ENCODE measurements at places on chromosomes 3 and 15. TPM values are rescaled to one million over a fixed set of nuclear protein-coding genes. Genes with fewer than 3 reads are reported as not detected.
A peak's percentile ranks its signal among the peaks of the same experiment; 100 is the strongest.

Gene PRRT3
- total RNA-seq: 11.6 TPM

Gene PPP4R2
- total RNA-seq: 143 TPM

Gene CAMP
- not detected for total RNA-seq

- H3K27ac ChIP-seq: no peak overlapping the region
- no peaks in the 10 kb centered on the region for H3K36me3 ChIP-seq
- H3K4me1 ChIP-seq: peaks cover 4% of the 10 kb centered on the region
- H3K4me3 ChIP-seq: no peak overlapping the region
Measured at GRCh38 chr3:60176614-60177013, 1074.6 kb downstream of the FHIT start.

GRCh38 chr3:10600296-10600714 is 94.9 kb upstream of the ATP2B2 start:
- H3K36me3 ChIP-seq: no peaks in the 10 kb centered on the region
- H3K4me3 ChIP-seq: no peak overlapping the region
- no peaks in the 10 kb centered on the region for H3K27me3 ChIP-seq
- no peak overlapping the region for H3K27ac ChIP-seq
- DNase-seq: peak; percentile 44

GRCh38 chr3:180548050-180548449 is 53.9 kb upstream of the TTC14 start:
- no peaks in the 10 kb centered on the region for H3K27me3 ChIP-seq
- H3K27ac ChIP-seq: no peak overlapping the region
- no peaks in the 10 kb centered on the region for H3K36me3 ChIP-seq

DNA sequence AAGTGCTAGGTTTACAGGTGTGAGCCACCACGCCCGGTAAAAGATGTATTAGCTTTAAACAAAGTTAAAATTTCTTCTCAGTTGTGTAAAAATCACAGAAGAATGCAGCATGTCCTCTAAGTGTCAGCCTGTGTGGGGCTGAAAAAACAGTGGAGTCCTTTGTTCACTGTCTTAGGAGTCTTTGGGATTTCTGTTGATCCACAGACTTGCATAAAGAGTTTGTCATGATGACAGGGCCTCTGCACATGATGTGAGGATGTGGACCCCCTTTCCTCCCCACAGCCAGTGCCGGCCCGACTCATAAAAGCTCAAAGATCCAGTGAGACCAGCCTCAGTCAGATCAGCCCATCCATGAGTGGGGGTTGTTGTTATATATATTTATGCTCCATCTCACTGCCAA is 49.0 kb upstream of the GOLGA8J start:
- no peaks in the 10 kb centered on the region for H3K4me1 ChIP-seq
- H3K36me3 ChIP-seq: peaks cover 8% of the 10 kb centered on the region
- H3K27me3 ChIP-seq: no peaks in the 10 kb centered on the region
- no peak overlapping the region for H3K27ac ChIP-seq
- DNase-seq: no peak

DNA sequence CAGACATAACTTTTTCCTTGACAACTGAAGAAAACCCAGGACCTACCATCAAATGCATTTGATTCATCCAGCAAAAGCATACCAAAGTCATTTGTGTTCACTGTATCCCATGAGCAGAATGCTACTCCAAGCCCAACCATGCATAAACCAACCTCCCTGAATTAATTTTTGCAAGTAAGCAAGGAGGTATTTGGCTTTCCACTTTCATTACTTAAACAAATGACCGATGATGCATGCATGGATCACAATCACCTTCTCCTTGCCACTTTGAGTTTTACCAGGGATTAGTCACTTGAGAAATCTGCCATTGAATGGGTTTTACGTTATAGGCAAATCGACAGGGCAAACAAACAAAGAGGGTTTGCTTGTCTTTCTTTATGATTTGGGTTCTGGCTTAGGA is 214.8 kb downstream of the FMN1 start:
- no peaks in the 10 kb centered on the region for H3K36me3 ChIP-seq
- peak; percentile 16 for DNase-seq
- peaks cover 13% of the 10 kb centered on the region for H3K4me1 ChIP-seq
- no peak overlapping the region for H3K4me3 ChIP-seq
- H3K27ac ChIP-seq: no peak overlapping the region
- H3K27me3 ChIP-seq: no peaks in the 10 kb centered on the region

GRCh38 chr3:16317561-16317945 is 52.5 kb downstream of the OXNAD1 start:
- H3K4me3 ChIP-seq: no peak overlapping the region
- no peak for DNase-seq
- no peaks in the 10 kb centered on the region for H3K27me3 ChIP-seq
- no peaks in the 10 kb centered on the region for H3K36me3 ChIP-seq
- no peak overlapping the region for H3K27ac ChIP-seq

DNA sequence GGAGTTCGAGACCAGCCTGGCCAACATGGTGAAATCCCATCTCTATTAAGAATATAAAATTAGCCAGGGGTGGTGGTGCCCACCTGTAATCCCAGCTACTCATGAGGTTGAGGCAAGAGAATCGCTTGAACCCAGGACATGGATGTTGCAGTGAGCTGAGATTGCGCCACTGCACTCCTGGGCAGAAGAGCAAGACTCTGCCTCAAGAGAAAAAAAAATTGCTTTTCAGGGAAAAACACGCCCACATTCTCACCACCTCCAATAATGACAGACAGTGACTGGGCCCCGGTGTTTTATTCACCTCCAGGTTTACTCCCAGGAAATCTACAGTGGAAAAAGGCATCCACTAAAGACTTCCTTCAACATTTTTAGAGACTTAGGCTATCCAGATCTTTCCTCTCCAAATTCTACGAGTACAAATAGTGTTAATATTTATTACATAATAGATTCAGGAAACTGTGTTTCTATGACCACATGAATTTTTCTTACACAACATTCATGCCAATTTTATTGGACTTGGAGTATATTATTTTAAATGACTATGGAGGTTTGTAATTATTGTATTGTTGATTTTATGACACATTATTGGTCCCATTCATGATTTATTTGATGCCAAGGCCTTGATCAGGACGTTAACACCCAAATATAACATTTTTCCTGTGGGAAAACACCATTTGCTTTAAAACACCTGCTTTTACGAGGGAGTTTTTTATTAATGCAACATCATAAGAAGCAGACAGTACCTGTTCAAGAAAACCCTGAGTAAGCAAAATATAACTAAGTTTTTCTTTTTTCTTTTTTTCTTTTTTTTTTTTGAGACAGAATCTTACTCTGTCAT is 26.6 kb downstream of the IGF2BP2 start:
- H3K4me3 ChIP-seq: no peak overlapping the region
- no peaks in the 10 kb centered on the region for H3K36me3 ChIP-seq
- H3K4me1 ChIP-seq: peaks cover 14% of the 10 kb centered on the region
- DNase-seq: no peak

DNA sequence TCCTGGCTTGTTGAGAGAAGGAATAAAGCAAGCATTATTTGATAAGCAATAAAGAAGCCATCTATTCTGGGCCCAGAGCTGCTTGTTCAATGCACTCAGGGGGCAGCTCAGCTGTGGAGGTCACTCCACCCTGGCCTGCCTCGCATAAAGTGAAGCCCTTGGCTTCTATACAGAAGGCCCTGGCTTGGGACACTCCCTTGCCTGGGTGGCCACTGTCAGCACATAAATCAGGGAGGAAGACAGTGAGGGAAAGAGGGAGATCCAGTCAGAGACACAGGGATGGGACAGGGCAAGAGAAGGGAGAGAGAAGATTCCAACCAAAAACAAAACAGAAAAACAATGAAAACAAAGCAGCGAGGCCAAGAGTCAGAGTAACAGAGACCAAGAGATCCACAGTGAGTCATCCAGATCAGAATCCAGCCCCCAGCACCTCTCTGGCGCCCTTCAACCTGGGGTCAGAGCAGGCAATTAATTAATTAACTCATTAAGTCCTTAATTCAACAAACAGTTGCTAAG is 11.8 kb downstream of the INSYN1 start:
- no peaks in the 10 kb centered on the region for H3K36me3 ChIP-seq
- H3K27ac ChIP-seq: no peak overlapping the region
- H3K4me3 ChIP-seq: no peak overlapping the region
- no peaks in the 10 kb centered on the region for H3K27me3 ChIP-seq

DNA sequence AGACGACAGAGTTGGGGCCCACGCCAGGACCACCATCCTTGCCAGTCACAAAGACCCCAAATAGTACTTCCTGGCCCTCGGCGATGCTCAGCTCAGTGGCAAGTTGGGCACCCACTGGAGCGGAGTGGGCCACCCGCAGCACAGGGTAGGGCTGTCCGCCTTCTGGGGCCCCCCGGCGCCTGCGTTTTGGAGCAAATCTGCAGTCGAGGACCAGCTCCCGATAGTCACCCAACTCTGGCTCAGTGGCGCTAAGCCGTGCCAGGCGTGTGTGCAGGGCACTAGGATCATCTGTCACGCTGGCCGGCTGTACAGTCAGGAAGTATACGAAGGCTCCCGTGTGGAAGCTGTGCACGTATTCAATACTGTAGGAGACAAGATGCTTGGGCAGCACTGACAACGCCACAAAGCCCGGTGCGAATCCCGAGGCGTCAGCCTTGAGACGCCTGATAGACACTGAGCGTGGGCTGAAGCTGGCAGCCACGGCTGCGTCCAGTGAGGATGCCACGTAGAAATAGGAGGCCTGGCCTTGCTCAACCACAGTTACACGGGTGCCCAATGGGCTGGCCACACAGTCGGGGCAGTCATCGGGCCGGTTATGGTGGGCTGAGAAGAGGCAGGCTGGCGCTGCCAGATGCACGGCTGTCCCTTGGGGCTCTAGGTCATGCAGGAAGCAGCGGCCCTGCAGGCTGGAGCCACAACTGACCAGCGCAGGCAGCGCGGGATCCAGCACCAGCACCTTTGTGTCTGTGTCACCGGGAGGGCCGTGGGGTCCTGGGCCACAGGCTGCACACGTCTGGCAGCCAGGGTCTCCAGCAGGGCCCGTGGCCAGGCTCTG is 945 bp downstream of the MST1R start:
- no peak overlapping the region for H3K27ac ChIP-seq
- DNase-seq: no peak
- no peak overlapping the region for H3K4me3 ChIP-seq
- H3K27me3 ChIP-seq: peaks cover 6% of the 10 kb centered on the region
- H3K4me1 ChIP-seq: peaks cover 3% of the 10 kb centered on the region
